Karpas-422 (cell line): ENCODE measurements at places on chromosomes 12 and 14. TPM values are rescaled to one million over a fixed set of nuclear protein-coding genes. Genes with fewer than 3 reads are reported as not detected.

GRCh38 chr12:2332947-2333346 is 280.2 kb downstream of the CACNA1C start:
- H3K27me3 ChIP-seq: no peaks in the 10 kb centered on the region
- DNase-seq: no peak
- H3K27ac ChIP-seq: no peak overlapping the region
- no peak overlapping the region for H3K4me3 ChIP-seq
- no peaks in the 10 kb centered on the region for H3K36me3 ChIP-seq
- no peaks in the 10 kb centered on the region for H3K4me1 ChIP-seq

GRCh38 chr14:36091096-36091495 is 85.4 kb downstream of the PTCSC3 start:
- H3K27me3 ChIP-seq: no peaks in the 10 kb centered on the region
- no peaks in the 10 kb centered on the region for H3K36me3 ChIP-seq
- peaks cover 4% of the 10 kb centered on the region for H3K4me1 ChIP-seq
- no peak overlapping the region for H3K27ac ChIP-seq

CIROP gene
- total RNA-seq: not detected in 2 replicates

NPFF gene
- 1.0 TPM in 1 of 2 replicates, not detected in the other for total RNA-seq

TEX52 gene
- not detected in 2 replicates for total RNA-seq

USP44 gene
- 0.11 TPM in 1 of 2 replicates, not detected in the other for total RNA-seq

EXOC3L4 gene
- total RNA-seq: not detected in 2 replicates

DNA sequence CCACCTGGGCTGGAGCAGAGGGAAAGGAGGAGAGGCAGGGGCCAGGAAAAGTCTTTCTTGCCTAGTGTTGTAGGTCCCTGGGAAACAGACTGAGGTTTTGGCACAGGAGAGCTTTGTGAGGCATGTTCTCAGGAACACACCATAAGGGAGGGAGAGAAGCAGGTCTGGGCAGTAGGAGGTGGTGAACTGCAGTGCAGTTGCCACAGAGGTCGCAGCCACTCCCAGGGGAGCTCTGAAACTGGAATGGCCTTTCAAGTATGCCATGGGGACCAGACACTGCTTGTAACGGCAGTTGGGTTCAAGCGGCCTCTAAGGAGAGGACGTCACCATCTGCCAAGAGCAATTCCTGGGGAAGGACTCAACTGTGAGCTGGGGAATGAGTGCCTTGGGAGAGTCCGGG is 35.4 kb upstream of the NKX2-8 start:
- H3K4me3 ChIP-seq: no peak overlapping the region
- no peaks in the 10 kb centered on the region; the same call in 1 of the 2 replicates for H3K36me3 ChIP-seq
- no peaks in the 10 kb centered on the region for H3K27me3 ChIP-seq
- no peak for DNase-seq
- H3K27ac ChIP-seq: no peak overlapping the region

- no peak for DNase-seq
- no peaks in the 10 kb centered on the region for H3K4me1 ChIP-seq
- H3K27ac ChIP-seq: no peak overlapping the region
- H3K4me3 ChIP-seq: no peak overlapping the region
- H3K36me3 ChIP-seq: no peaks in the 10 kb centered on the region
These were observed 408.9 kb downstream of the SOX5 start for GRCh38 chr12:23540572-23540971.

DNA sequence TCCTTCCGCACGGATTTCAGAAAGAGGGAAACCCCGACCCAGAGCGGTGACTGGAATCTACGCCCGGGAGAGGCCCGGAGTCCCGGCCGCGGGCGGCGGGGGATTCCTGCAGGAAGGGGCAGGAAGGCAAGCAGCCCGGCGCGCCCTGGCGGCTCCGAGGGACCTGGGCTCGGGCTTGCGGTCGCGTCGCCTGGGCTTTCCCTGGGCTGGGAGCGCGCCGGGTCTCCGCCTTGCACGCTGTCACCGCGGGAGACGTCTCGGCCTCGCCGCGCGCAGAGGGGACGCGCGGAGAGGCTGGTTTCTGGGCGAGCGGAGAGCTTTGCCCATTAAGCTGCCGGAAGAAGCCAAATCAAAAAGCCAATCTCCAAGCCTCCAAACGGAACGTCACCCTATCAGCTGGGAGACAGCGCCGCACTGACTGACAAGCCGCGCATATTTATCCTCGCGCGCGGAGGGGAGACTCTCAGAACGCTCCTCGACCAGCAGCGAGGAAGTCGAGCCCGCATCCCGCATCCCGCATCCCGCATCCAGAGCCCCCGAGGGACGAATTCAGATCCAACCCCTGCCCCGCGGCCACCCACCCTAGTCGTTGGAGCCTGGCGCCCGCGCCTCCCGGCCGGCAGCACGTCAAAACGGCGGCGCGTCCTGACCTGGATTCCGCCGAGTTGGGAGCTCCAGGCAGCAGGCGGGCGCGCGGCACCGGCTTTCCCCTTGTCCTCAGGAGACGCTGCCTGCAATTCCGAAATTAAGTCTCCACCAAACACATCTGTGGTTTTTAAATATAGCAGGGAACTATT is at the start of gene SLC8A3:
Gene SLC8A3, minus strand, starts transcription at position 293 of the 797 bp plus-strand sequence. CDS start 20,529 bp downstream, outside the sequence.
- no peaks in the 10 kb centered on the region for H3K27me3 ChIP-seq
- no peaks in the 10 kb centered on the region for H3K36me3 ChIP-seq
- H3K4me3 ChIP-seq: peak within 1 kb of the TSS; percentile 54; the same call in 1 of the 2 replicates
- no peak within 1 kb of the TSS for H3K27ac ChIP-seq
- H3K4me1 ChIP-seq: peaks cover 9% of the 10 kb centered on the region
- DNase-seq: no peak

DNA sequence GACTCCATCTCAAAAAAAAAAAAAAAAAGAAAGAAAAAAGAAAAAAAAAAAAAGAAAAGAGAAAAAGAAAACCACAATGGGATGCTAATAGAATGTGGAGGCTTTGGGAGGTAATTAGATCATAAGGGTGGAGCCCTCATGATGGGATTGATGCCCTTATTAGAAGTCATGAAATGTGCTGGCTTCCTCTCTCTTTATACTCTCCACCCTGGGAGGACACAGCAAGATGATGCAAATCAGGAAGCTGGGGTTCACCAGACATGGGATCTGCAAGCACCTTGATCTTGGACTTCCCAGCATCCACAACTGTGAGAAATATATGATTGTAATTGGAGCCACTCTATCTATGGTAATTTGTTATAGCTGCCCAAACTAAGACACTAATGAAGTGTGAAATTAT is 13.4 kb upstream of the DRAM1 start:
- no peaks in the 10 kb centered on the region for H3K27me3 ChIP-seq
- H3K4me1 ChIP-seq: no peaks in the 10 kb centered on the region
- H3K4me3 ChIP-seq: no peak overlapping the region
